ENCODE measurements at places on chromosomes 2 and 18.
A peak's percentile ranks its signal among the peaks of the same experiment; 100 is the strongest.

GRCh38 chr2:204199357-204199756 is 262.8 kb downstream of the ICOS start:
- no peak for DNase-seq

DNA sequence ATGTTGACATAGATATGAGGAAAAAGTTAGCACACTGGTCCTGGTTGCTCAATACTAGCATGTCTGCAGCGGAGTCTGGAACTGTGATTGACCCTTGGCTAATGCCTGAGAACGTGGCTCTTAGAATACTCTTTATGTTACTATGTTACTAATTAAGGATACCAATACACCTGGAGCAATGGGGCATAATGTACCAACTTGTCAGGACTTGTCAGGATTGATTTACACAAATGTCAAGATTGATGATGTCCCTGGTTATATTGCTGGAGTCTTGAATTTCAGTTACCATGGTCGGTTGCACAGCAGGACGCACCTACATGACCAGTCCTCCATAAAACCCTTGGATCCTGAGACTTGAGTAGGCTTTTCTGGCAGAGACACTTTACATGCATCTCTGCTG is 810.9 kb downstream of the CPS1 start:
- DNase-seq = no peak

DNA sequence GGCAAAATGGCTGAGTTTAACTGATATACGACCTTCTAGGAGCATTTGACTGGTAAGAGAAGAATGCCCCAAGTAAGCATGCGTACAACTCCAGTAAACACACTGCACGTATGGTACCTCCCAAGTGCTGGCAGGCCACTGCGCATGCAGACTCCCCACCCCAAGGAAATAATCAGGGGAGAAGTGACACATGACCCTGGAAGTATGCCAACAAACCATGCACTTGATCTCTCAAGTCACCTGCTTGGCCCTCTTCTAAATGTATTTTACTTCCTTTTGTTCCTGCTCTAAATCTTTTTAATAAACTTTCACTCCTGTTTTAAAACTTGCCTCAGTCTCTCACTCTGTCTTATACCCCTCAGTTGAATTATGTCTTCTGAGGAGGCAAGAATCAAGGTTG is 129.8 kb upstream of the COL5A2 start:
- DNase-seq = no peak

DNA sequence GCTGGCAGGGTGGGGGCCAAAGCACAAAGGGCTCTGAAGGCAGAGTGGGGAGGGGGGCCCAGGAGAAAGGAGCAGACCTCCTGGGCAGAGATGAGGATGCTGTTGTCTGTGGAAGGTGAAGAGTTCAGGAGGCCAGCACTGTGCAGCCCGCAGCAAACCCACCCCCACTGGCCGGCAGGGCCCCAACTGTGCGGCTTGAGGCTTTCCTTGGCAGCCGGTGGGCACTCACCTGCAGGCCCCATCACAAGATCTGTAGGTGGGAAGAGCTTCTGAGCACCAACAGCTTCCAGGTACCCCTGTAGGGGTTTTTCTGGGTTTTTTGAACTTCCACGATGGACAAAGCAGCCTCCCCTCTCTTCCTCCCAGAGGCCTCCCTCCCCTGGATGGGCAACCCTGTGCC is 72.9 kb downstream of the NDUFA10 start:
- no peak for DNase-seq

DNA sequence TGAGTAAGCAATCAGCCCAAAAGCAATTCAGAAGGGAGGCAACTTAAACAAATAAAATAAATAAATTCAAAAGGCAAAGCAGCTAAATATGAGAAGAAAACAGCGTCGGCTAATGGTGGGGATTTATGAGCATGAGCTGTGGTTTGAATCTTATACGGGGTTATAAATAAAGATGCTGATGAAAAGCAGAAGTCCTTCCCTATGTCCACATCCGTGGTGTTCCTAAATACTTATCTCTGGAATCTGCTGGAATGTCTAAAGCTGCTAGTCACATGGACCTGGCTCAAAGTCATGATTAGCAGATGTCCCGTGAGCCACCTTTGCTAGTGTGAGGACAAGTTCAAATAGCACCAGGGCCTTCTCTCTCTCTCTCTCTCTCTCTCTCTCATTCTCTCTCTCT is 33.8 kb downstream of the SMIM21 start:
- DNase-seq = no peak

DNA sequence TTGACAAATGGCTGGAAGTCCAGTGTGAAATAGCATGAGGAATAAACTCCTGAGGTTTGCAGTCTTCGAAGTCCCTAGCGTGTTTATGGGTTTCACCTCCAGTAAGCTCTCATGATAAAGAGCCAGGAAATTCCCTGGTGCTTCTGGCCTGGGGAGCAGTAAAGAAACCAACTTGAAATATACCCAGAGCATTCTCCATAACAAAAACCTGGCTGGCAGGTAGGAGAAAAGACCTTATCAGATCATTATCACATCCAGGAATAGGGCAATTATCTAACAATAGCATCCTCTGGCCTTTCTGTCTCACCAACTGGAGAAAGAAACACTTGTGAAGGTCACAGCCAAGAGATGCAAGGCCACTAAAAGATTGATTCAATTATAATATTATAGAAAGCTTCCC is 513.6 kb upstream of the LRRTM4 start:
- DNase-seq = no peak

- DNase-seq = no peak
Measured at GRCh38 chr2:222992137-222992536, 59.9 kb upstream of the KCNE4 start.

GRCh38 chr2:22817197-22817596 is 567.8 kb upstream of the KLHL29 start:
- DNase-seq = no peak

DNA sequence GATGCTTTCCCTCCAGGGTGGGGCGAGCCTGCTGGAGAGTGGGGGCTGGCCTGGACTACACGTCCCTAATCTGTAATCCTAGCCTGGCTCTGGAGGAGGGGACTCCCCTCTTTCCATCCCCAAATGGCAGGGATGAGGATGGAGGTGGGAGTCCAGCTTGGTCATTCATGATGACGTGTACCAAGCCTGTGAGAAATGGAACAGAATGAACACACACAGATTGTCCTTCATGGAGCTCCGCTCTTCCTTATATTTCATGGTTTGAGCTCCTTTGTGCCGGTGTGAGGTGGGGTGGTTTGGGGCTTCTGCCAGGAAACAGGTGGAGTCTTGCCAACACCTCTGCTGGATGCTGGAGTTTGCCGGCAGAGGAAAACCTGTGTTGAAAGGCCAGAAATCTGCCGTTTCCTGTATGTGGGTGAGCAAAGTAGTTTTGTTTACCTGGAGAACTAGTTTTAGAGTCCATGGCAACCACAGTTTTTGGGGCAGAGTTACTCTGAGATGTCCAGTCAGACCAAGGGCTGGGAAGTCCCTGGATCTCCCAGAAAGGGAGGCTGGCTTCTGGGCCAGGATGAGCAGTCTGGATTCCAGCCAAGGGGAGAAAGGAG is 417.6 kb upstream of the MEX3C start:
- peak; percentile 53 for DNase-seq

GRCh38 chr2:234565201-234565600 is 68.3 kb upstream of the ARL4C start:
- no peak for DNase-seq

- no peak for DNase-seq
Measured at GRCh38 chr2:18218160-18218933, 339.9 kb downstream of the KCNS3 start.

GRCh38 chr2:204967199-204967960 is 422.1 kb downstream of the PARD3B start:
- DNase-seq = no peak

DNA sequence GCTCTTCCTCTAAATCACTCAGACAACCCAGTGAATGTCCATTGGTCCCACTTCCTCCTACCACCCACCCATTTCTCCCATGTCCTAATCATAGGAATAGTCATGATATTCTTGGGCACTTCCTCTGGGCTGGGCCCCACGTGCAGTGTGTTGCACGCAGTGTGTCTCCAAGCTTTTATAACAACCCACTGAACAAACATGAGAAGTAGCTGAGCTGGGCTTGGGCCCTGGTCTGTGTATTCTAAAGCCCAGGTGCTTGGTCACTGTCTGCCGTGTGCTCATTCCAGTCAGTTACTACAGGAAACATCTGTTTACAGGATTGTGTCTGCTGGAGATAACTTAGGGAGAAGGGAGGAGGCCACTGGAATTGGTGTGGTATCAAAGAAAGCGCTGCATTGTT is 64.2 kb upstream of the THOC1 start:
- DNase-seq = no peak
